ENCODE measurements at places on chromosomes 2 and 18.

DNA sequence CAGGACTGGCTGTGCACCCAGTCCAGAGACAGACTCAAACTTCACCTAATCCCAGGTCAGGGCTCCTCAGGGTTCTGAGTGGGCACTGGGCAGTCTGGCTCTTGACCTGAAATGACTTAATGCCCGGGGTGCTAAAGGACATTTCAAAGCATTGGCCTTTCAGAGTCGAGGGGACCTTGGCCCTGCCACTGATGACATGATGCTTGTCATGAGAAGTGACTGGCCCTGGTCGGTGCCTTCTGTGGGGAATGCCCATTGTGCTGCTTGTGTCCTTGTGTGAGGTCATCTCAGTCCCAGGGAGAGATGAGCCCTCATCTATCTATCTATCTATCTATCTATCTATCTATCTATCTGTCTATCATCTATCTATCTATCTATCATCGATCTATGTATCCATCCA, 81.3 kb downstream of the CTAGE1 start:
- DNase-seq: no peak

GRCh38 chr2:43444989-43445645, 150.7 kb downstream of the THADA start:
- DNase-seq: no peak

GRCh38 chr18:3624935-3625741, 175.2 kb downstream of the TGIF1 start:
- no peak for DNase-seq

- no peak for DNase-seq
Observed at GRCh38 chr2:137190411-137191195, 425.3 kb downstream of the THSD7B start.

- DNase-seq: no peak
Observed at GRCh38 chr2:231413456-231413855, 17.9 kb downstream of the B3GNT7 start.

DNA sequence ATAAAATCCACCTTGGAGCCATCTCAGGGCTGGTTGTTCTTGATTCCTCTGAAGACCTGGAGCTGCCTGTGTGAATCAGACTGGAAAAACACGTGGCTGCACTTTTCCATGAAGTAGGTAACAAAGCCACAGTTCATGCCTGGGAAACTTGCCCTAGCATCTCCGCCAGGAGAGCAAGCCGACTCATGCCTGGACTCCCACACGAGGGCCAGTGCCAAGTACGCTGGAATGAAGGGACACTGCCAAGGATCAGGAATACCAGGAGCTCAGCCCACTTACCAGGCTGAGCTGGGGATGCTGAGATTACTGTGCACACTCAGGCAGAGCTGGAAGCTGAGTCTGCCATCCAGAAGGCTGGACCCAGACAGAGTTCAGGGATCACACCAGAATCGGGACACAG, 10.9 kb upstream of the FHL2 start:
- no peak for DNase-seq

GRCh38 chr2:217459680-217460405, 543.0 kb downstream of the TNS1 start:
- DNase-seq: no peak

GRCh38 chr2:154193246-154193645, 321.5 kb downstream of the GALNT13 start:
- DNase-seq: no peak

GRCh38 chr2:156004459-156004858, 328.1 kb downstream of the NR4A2 start:
- no peak for DNase-seq

DNA sequence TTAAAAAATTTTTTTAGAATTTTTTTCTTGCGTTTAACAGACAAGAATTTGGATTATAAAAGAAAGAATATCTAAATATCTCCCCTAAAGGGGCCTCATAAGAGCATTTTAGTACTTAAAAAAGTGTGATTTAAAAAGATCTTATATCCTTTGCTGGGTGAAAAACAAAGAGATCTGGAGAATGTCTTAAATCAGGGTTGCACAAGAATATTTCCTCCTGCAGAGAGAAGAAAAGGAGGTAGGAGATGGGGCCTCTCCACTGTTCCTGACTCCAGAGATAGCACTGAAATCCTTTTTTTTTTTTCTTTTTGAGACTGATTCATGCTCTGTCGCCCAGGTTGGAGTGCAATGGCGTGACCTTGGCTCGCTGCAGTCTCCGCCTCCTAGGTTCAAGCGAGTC, 68.5 kb upstream of the OSR1 start:
- DNase-seq: no peak

DNA sequence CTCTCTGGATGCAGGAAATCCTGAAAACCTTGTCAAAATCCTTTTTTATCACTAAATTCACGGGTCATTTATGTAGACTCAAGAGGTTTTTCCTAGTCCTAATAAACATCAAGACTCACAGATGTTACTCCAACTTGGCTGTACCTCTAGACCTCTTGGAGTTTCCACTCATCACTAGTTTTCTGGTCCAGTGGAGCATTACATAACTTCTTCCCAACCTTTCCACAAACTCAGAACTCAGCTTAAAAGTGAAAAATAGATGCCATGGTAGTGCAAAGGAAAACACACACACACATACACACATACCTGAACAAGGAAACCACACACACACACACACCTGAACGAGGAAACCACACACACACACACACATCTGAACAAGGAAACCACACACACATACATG, 807.2 kb downstream of the LRP1B start:
- DNase-seq: no peak

DNA sequence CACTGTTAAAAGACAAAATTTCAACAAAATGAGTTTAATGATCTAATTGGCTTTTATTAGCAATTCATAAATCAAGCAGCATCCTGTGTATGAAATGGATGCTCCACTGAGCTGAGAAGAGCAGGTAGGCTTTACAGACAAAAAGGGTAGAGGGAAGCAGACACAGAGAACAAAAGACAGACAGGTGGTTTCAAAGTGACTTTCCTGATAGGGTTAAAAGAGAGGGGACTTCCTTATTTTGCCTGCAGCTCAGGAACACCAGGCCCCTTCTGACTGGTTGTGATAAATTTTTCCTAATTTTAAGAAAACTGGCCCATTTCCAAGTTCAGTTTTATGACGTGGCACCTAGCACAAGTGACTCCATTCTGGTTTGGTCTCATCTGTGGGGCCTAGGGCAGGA, 11.9 kb downstream of the TEX51 start:
- DNase-seq: no peak

DNA sequence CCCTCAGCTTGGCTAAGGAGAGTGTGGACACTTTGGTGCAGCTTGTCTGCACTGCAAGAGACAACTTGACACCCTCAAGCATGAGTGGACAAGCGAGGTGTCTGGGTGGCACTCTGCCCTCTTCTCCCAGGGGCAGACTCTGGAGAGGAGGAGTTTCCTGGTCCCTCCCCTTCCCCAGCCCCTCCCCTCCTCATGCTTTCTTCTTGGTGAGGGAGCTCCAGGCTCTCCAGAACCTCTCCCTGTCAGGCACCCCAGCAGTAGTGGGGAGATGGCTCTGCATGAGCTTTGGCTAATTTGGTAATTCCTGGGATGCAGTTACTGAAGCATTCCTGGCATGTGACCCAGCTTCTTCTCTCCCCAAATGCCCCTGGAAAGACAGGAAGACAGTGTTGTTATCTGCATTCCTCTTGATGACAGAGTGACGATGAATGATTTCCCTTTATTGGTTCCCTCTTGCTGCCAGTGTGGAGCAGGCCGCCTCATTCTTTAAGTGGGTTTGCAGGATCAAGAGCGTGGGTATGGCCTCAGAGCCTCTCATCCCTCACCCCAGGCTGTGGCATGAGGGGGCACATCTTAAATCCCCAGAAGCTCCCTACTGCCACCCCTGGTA, 89.2 kb downstream of the STPG4 start:
- DNase-seq: no peak

DNA sequence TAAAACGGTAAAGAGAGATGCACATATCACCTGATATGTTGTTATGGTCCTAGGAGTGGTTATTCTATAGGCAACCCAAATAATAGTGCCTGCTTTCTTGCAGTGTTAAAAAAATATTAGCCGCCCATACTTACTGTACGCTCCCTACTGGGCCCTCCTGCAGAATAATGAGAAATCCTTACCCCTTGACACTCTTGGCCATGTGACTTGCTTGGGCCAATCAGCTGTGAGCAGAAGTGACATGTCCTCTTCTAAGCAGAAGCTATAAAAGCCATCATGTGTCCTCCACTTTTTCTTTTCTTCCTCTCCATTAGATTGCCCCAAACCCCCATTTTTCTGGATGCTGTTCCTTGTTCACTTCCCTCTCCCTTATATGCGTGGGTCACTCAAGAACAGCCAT, 90.5 kb upstream of the SPRED2 start:
- no peak for DNase-seq

DNA sequence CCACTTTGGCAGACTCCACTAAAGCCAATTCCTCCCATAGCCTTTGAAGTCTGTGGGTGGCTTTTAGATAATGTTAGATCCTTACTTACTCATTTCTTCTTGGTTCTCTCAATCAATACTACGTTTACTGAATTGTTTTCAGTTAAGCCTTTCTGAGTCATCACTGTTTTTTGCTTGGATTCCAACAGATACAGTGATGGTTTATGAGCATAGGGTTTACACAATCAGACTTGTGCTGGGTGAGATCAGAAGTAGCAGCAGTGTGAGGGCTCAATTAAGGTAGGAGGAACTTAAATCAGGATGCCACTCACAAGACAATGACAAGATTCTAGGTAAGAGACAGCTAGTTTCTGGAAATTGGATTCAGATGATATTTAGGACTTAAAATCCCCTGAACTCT, 297.7 kb upstream of the DOK6 start:
- no peak for DNase-seq
